Type B pancreatic cell (in vitro differentiated cells): ENCODE measurements at places on chromosomes 5 and 9.

GRCh38 chr5:55036477-55036876, 12.4 kb downstream of the GZMK start:
- no peaks in the 10 kb centered on the region for H3K36me3 ChIP-seq
- no peak for DNase-seq
- H3K27me3 ChIP-seq, result no peaks in the 10 kb centered on the region
- H3K4me1 ChIP-seq, result no peaks in the 10 kb centered on the region
- no peak overlapping the region for H3K4me3 ChIP-seq
- H3K27ac ChIP-seq, result no peak overlapping the region

GRCh38 chr5:172446336-172447051, 7.8 kb downstream of the SH3PXD2B start:
- no peak overlapping the region for H3K4me3 ChIP-seq
- no peaks in the 10 kb centered on the region for H3K27me3 ChIP-seq
- H3K27ac ChIP-seq, result peak overlapping the region; percentile 31
- H3K36me3 ChIP-seq, result peaks cover 13% of the 10 kb centered on the region
- H3K4me1 ChIP-seq, result peaks cover 38% of the 10 kb centered on the region

DNA sequence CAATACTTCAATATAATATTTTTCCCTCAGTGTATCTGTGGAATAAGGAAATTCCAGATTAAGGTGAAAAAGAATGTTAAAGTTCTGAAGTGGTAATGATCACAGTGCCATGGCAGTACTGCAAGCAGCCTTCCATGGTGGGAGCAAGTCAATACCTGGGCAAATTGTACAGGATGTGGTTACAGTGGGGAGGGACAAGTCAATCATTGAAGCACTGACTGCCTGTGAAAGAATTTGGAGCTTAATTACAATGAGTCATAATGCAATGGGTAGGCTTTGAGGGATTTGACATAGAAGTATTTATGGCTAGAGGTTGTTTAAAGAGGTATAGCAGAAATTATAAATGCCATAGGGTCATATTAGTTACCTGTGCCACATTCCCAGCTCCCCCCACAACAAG, 786.5 kb upstream of the ACO1 start:
- H3K4me3 ChIP-seq, result no peak overlapping the region
- no peak for DNase-seq
- no peaks in the 10 kb centered on the region for H3K36me3 ChIP-seq
- no peak overlapping the region for H3K27ac ChIP-seq

- no peak for DNase-seq
- no peak overlapping the region for H3K27ac ChIP-seq
- peaks cover 4% of the 10 kb centered on the region for H3K27me3 ChIP-seq
- peaks cover 10% of the 10 kb centered on the region for H3K4me1 ChIP-seq
- H3K36me3 ChIP-seq, result peaks cover 30% of the 10 kb centered on the region
- H3K4me3 ChIP-seq, result no peak overlapping the region
Measured at GRCh38 chr5:83527221-83527620, 55.7 kb downstream of the VCAN start.

DNA sequence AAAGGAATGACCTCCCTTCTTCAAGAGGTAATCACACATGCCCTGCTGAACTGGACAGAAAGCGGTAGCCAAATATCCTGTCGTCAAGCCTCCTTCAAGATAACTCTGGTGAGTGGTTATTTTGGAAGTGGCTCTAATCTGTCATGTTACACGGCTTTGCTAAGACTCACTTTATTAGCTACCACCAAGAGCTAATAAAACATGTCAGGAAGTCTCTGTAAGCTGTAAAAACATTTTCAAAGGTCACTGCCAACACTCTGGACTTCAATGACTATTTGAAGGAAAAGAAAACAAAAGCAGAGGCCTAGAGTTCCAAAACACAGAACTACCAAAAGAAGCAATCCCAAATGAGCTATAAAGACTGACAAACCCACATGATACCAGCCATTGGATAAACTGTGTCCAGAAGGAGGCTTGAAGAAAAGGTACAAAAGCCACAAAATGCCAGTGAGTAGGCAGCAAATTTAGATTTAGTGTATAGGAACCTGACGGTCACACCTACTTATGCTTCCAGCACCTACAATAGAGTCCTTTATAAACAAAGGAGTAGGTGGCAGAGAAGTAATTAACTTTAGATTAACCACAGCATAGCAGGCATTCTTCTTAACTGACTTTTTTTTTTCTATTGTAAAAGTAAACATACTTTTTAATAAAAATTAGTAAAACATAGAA, 97.3 kb upstream of the EQTN start:
- H3K4me3 ChIP-seq, result no peak overlapping the region
- H3K27me3 ChIP-seq, result peaks cover 3% of the 10 kb centered on the region
- peak overlapping the region; percentile 52 for H3K27ac ChIP-seq
- DNase-seq, result no peak
- H3K4me1 ChIP-seq, result peaks cover 37% of the 10 kb centered on the region

DNA sequence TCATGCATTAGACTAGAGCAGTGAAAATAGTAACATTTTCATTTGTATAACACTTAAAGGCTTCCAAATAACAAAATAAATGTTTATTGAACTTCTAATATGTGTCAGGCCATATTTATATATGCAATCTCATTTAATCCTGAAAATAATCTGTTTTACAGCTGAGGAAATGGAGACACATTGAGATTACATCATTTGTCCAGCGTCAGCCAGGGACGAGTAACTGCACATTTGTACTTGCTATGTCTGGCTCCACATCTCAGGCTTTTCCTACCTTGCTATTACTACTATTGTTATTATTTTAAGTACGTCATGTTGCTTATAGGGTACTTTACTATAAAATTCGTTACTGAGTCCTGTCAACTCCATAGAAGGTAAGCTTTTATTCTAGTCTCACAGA, 3.8 kb upstream of the C9 start:
- H3K27me3 ChIP-seq, result no peaks in the 10 kb centered on the region
- no peak overlapping the region for H3K4me3 ChIP-seq
- H3K4me1 ChIP-seq, result peaks cover 6% of the 10 kb centered on the region
- no peak overlapping the region for H3K27ac ChIP-seq
- no peak for DNase-seq
- H3K36me3 ChIP-seq, result peaks cover 3% of the 10 kb centered on the region

- no peak for DNase-seq
- no peak overlapping the region for H3K27ac ChIP-seq
- peaks cover 8% of the 10 kb centered on the region for H3K36me3 ChIP-seq
- peaks cover 3% of the 10 kb centered on the region for H3K27me3 ChIP-seq
Measured at GRCh38 chr9:27393054-27393846, 96.3 kb upstream of the EQTN start.

DNA sequence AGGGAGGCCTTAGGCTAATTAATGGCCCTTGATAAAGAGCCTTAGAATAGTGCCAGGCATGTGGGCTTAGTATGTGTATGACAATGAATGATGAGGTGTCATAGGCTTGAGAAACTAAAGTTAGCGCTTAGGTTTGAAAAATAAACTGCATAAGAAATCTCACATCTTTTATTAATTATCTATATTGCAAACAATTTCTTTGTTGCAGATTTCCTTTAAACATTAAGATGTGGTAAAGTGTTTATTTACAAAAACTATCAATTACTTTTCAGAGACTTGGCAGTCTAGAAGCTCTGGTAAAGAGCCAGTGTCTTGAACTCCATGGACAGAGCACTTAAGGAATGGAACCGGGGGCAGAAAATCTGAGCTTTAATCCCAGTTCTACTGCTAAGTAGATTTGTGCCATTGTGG, 23.1 kb downstream of the MAP1B start:
- no peak overlapping the region for H3K27ac ChIP-seq
- peaks cover 46% of the 10 kb centered on the region for H3K4me1 ChIP-seq
- no peak for DNase-seq

DNA sequence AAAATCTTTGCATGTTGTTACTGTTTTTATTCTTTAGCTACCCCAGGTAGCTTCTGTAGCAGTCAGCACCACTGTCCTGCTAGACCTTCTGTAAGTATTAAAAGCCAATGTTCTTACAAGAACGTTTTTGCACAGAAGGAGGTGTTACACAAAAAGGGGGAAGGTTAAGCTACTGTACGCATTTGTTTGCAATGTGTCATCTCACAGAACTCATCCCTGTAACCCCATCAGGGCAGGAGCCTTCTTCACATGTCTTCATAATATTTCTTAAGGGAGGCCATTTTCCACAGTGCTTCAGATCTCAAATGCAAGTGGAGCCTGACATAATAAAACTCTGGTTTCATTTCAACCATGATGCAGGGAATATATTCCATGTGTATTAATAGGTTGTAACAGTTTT, 67.9 kb downstream of the OSMR start:
- no peak overlapping the region for H3K27ac ChIP-seq
- peaks cover 7% of the 10 kb centered on the region for H3K27me3 ChIP-seq
- DNase-seq, result no peak
- H3K36me3 ChIP-seq, result no peaks in the 10 kb centered on the region
- H3K4me3 ChIP-seq, result no peak overlapping the region

- H3K4me3 ChIP-seq, result no peak overlapping the region
- no peaks in the 10 kb centered on the region for H3K27me3 ChIP-seq
- no peak for DNase-seq
- no peaks in the 10 kb centered on the region for H3K36me3 ChIP-seq
- no peaks in the 10 kb centered on the region for H3K4me1 ChIP-seq
- no peak overlapping the region for H3K27ac ChIP-seq
Measured at GRCh38 chr9:137385061-137385655, 37.8 kb downstream of the EXD3 start.

GRCh38 chr5:81878333-81878732, 93.5 kb upstream of the ATG10 start:
- H3K27me3 ChIP-seq, result no peaks in the 10 kb centered on the region

DNA sequence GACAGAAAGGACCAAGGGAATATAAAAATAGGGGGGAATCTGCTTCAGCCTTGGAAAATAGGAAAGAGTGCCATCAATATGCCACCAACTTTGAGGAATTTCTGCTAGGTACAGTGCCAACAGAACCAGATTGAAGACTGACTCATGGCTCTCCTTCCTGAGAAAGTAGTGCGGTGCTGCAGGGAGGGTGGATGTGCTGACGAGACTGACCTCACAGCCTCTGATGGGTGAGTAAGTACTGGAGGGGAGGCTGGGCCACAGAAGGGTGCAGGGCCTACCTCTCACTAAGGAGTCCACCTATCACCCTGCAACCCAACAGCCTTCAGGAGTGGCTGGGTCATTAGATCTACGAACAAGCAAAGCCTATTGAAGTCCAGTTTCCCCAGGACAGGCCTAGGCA, 187.6 kb downstream of the GABBR2 start:
- no peak overlapping the region for H3K4me3 ChIP-seq
- H3K27ac ChIP-seq, result no peak overlapping the region
- H3K27me3 ChIP-seq, result peaks cover 24% of the 10 kb centered on the region
- H3K4me1 ChIP-seq, result no peaks in the 10 kb centered on the region

GRCh38 chr9:127535396-127535795, 76.7 kb upstream of the STXBP1 start:
- H3K27me3 ChIP-seq, result no peaks in the 10 kb centered on the region
- peak overlapping the region; percentile 81 for H3K27ac ChIP-seq
- H3K4me3 ChIP-seq, result no peak overlapping the region
- no peak for DNase-seq

DNA sequence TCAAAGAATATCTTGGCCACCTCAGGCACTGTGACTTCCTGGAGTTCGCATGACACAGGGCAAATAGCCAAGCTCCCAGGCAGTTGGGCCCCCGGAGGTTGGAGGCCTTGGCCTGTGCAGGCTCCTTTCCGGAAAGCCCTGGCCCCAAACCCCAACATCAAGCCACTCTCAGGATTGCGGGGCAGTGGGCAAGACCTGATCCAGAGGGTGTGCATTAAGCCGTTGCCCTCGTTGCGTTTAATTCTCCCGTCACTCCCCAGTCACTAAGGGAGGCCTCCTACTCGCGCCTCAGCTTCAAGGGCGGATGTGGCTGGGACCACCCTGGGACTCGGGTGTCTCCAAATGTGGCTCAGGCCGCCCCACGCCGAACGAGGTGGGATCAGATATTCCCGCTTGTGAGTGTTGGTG, 60.1 kb downstream of the TMEM174 start:
- H3K4me3 ChIP-seq, result peak overlapping the region; percentile 28
- H3K27ac ChIP-seq, result no peak overlapping the region
- no peaks in the 10 kb centered on the region for H3K36me3 ChIP-seq
- no peak for DNase-seq

DNA sequence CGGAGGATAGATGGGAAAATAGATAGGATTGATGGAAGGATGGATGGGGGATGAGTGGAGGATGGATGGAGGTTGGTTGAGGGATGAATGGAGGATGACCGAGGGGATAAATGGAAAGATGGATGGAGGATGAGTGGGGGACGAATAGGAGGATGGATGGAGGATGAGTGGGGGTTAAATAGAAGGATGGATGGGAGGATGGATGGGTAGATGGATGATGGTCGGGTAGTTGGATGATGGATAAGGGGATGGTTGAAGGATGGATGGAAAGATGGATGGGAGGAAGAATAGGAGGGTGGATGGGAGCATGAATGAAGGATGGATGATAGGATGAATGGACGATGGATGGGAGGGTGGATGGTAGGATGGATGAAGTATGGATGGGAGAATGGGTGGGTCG, 219.3 kb upstream of the IER5L start:
- H3K27me3 ChIP-seq, result no peaks in the 10 kb centered on the region
- no peak overlapping the region for H3K4me3 ChIP-seq
- no peak overlapping the region for H3K27ac ChIP-seq
- no peak for DNase-seq

GRCh38 chr5:79922626-79923025, 68.4 kb downstream of the MTX3 start:
- DNase-seq, result no peak
- no peaks in the 10 kb centered on the region for H3K4me1 ChIP-seq
- no peak overlapping the region for H3K4me3 ChIP-seq
- H3K36me3 ChIP-seq, result no peaks in the 10 kb centered on the region

DNA sequence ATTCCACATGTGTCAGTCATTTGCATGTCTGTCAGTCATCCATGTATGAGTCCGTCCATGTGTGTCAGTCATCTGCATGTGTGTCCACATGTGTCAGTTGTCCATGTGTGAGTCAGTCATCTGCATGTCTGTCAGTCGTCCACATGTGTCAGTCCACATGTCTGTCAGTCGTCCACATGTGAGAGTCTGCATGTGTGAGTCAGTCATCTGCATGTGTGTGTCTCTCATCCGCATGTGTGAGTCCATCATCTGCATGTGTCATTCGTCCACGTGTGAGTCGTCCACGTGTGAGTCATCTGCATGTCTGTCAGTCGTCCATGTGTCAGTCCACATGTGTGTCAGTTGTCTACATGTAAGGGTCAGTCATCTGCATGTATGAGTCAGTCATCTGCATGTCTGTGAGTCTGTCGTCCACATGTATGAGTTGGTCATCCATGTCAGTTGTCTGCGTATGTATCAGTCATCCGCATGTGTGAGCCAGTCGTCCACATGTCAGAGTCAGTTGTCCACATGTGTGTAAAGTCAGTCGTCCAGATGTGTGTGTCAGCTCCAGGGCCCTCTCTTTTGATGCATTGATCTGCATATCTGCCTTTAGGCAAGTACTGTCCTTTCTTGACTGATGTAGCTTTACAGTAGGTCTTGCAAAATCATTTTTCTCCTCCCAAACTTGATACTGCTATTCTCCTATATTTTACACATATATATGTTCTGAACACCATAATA, 72.5 kb upstream of the CACNA1B start:
- no peak for DNase-seq
- no peak overlapping the region for H3K4me3 ChIP-seq
- no peaks in the 10 kb centered on the region for H3K27me3 ChIP-seq
- no peak overlapping the region for H3K27ac ChIP-seq
- peaks cover 44% of the 10 kb centered on the region for H3K36me3 ChIP-seq

GRCh38 chr9:74379718-74380117, 117.4 kb upstream of the RORB start:
- DNase-seq, result no peak
- no peak overlapping the region for H3K4me3 ChIP-seq
- no peaks in the 10 kb centered on the region for H3K36me3 ChIP-seq
- H3K4me1 ChIP-seq, result no peaks in the 10 kb centered on the region
- H3K27ac ChIP-seq, result no peak overlapping the region
